Astrocyte (in vitro differentiated cells and primary cell): ENCODE measurements at places on chromosomes 16 and 17.

DNA sequence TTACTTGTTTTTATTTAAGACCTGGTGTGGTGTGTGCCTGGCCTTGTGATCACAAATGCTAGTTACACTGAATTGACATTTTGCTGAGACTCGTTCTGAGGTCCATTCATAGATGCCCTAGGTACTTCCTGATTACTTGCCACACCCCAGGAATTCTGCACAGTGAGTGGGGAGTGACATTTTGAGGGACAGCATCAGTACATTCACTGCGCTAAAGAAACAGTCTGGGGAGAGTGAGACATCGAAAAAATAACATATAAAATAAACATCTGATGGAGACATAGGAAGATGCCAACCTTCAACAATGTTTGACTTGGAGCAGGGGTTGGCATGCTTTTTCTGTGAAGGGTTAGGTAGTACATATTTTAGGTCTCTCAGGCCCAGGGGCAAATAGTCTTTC lies 30.4 kb downstream of the ABCC1 start:
- no peak for DNase-seq

DNA sequence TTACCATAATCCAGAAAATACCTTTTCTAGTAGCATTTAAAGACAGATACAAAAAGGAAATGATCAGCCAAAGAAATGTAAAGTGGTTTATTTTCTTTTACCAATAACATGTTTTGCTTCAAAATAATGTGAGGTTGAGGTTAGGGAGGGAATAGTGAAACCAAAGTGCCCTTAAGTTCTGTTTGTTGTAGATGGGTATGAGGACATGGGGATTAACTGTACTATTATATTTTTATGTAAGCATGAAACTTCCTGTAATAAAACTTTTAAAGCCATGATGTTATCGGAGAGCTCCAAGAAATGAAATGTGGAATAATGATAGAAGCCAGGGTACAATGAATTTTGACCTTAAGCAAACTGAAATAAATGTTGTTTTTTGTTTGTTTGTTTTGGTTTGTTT lies 9.9 kb downstream of the C16orf46 start:
- DNase-seq: no peak

DNA sequence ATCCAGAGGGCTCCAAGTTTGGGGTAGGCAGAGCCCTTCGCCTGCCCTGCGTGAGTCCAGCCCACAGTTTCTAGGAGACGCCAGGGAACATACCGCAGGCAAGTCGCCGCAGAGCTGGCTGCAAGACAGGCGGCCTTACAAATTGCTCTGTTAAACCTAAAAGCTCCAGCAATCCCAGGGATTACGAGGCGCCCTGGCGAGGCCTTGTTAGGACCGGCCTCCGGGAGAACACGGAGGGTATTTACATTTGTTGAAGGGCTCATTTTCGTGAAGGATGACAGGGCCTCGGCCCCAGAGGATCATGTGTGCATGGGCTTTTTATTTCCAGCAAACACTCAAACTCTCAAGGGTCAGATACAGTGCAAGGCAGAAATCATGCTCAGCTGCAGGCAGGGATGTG lies 77.6 kb upstream of the FOXF1 start:
- DNase-seq: no peak

DNA sequence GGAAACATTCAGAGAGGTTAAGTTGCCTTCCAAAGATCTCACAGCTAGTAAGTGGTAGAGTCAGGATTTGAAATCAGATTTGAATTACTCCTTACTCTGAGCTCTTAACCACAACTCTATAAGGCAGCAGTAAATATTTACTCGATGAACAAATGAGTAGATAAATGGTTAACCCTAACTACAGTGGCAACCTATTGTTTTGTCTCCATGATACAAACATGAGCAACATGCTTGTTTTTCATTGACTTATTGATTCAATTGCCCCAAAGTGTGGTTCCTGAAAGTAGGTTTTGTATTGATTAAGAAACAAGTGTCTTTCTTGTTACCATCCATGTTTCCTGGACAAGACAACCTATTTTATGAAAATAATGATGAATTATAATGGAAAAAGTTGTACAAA lies 34.8 kb upstream of the DDX52 start:
- DNase-seq: no peak

- DNase-seq: peak; percentile 53
Observed at GRCh38 chr17:79836972-79837887, 2.0 kb downstream of the CBX4 start.
